ENCODE measurements at places on chromosomes 3 and 15.

DNA sequence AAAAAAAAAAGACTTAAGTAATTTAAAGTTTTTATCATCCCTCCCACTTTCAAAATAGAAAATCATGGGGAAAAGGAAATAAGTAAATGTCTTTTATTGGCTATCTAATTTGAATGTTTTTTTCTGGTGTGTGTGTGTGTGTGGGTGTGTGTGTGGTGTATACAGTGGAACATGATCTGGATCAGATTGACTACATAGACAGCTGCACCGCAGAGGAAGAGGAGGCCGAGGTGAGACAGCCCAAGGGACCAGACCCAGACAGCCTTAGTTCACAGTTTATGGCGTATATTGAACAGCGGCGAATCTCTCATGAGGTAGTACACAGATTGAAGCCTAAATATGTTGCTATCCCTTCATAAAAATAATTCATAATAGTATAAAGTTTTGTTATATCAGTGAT is 44.5 kb downstream of the LRCH3 start:
- DNase-seq = no peak

GRCh38 chr15:98668566-98669308 is 20.4 kb downstream of the IGF1R start:
- no peak for DNase-seq

DNA sequence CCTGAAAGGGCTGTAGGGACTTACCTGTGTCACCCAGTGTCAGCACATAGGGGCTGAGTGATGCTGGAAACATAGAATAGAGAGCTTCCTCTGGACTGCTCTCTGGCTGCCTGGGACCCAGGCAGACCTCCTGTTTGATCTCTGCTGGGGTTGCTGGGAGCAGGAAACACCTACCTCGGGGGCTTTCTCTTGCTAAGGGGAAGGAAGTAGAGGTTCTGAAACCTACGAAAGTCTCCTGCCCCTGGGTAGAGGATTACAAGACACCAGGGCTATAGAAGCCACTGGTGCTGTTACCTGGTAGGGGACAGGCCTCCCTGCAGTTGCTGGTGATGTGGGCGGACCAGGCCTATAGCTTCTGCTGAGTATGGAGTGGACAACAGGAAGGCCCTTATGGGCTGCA is 81.7 kb downstream of the DHX30 start:
- DNase-seq = no peak

DNA sequence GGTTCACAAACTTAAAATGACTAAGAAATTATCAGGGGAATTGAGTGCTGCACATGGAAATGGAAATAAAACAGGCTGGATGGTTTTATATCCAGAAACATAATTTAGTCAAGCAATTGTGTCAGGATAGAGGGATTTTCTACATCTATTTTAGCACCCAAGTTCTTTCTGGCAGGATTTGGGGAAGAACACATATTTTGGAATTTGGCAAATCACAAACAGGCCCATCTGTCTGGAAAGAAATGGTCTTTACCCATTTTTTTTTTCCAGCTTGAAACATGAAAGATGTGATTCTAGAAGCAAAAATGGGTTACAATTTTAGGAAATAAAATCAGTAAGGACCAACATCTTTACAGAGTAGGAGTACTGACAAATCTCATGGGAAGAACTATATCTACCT is 14.4 kb upstream of the UNC13C start:
- DNase-seq = peak; percentile 47

DNA sequence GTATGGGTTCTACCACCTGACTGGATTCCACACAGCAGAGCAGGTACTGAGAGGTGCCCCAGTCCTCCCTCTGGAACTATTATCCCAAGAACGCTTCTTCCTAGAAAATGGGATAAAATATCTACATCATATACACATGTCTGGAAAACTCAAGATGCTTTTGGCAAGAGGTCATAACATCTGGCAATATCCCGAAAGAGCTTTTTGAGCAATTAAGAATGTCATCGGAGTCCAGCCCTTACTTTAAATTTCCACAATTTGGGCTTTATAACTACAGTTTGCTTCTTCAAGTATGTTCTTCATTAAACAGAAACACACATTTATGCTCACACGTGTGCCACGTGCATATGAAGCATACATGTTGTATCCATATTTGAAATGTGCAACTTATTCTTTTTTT is 365.9 kb upstream of the THBS1 start:
- no peak for DNase-seq

GRCh38 chr3:62007036-62007435 is 366.3 kb downstream of the FEZF2 start:
- DNase-seq = no peak

DNA sequence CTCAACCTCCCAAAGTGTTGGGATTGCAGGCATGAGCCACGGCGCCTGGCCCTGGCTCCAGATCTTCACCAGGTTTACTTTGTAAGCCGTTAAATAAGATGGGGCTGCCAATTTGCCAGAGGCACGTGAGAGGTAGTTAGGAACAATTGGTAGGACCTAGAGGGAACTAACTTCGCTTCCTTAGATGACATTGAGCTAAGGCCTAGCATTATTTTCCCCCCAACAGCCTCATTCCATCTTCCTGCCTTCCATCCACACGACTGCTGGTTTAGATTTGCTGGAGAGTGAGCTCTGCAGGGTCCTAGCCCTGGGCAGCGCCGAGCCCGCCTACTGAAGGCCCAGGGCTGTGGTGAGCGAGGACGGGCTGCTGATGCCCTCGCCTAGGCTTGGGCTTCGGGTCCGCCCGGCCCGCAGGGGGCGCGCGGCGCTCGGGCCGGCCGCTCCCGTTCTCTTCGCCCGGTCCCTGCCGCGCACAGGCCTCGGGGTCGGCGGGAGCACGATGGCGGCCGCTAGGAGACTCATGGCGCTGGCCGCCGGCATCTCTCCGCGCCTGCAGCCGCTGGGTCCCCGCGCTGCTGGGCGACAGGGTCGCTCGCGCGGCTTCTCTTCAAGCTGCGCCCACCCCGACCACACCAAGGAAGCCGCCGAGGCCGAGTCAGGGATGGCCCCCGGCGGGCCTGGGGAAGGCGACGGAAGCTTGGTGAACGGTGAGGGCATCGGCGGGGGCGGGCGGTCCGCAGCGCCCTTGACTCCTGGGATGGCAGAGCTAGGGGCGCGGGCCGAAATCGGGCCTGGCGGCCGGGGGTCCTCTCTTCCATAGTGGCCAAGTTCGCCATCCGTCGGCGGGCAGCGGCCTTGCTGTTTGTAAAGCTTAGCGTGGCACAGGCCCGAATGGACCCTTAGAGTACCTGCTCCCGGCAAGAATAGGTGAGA is 21.9 kb downstream of the DHX30 start:
- peak; percentile 77 for DNase-seq

GRCh38 chr3:186691676-186692075 is 25.5 kb upstream of the KNG1 start:
- DNase-seq = no peak
